Stimulated activated CD8-positive, alpha-beta memory T cell treated with anti-CD3 and anti-CD28 coated beads, Interleukin-2, amount 100 ng/mL, for 48 hours (primary cell): ENCODE measurements at places on chromosomes 13 and 19.

GRCh38 chr13:28440774-28441504 is 54.0 kb downstream of the FLT1 start:
- no peak for DNase-seq

DNA sequence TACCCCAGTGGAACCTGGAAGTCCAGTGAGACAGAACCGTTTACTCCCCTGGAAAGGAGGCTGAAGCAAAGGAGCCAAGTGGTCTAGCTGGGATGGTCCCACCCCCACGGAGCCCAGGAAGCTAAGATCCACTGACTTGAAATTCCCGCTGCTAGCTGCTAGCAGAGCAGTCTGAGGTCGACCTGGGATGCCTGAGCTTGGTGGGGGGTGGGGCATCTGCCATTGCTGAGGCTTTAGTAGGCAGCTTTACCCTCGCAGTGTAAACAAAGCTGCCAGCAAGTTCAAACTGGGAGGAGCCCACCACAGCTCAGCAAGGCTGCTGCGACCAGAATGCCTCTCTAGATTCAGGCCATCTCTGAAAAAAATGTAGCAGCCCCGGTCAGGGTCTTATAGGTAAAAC is 437.0 kb downstream of the SUCLA2 start:
- DNase-seq, result no peak

GRCh38 chr13:57857945-57858344 is 226.4 kb downstream of the PCDH17 start:
- no peak for DNase-seq

DNA sequence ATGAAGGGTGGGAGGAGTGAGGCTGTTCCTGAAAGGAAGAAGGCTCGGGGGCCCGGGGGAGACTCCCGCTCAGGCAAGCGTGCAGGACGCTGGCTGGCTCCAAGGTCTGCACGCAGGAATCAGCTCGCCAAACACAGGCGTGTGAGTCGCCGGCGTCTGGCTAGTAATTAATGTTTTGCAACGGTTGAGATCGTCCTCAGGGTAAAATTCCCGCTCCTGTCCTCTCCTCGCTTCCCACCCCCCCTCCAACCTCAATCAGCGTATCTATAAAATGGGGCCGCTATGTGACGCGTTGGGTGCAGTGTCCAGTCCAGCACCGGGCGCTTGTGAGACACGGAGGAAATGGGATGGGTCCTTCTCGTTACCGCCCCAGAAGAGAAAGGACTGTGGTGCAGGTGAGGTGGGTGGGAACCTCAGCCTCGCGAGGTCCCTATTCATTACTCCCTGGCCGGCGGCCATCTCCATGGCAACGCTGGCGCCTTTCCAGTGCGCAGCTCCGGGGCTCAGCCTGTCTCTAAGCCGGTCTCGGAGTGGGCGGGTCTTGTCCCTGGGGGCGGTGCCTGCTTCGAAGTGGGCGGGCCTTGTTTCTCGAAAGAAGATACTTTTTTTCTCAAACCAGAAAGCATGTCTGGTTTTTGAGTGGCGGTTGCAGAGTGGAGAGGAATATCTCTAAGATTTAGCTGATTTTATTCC is 6.5 kb upstream of the ZNF579 start:
- DNase-seq, result peak; percentile 91

- DNase-seq, result no peak
Observed at GRCh38 chr13:26727633-26728032, 33.0 kb downstream of the GPR12 start.

GRCh38 chr13:106986687-106987426 is 418.9 kb upstream of the ARGLU1 start:
- no peak for DNase-seq
